HFFc6 (cell line): ENCODE measurements at places on chromosomes 13 and 19. TPM values are rescaled to one million over a fixed set of nuclear protein-coding genes. Genes with fewer than 3 reads are reported as not detected.

- H3K4me3 ChIP-seq: no peak overlapping the region
- H3K4me1 ChIP-seq: peaks cover 11% of the 10 kb centered on the region
- no peak for DNase-seq
- H3K27ac ChIP-seq: no peak overlapping the region
- peaks cover 11% of the 10 kb centered on the region for H3K27me3 ChIP-seq
- H3K36me3 ChIP-seq: peaks cover 23% of the 10 kb centered on the region
Observed at GRCh38 chr19:5115771-5116202, 146.9 kb downstream of the KDM4B start.

- H3K4me1 ChIP-seq: peaks cover 63% of the 10 kb centered on the region
- DNase-seq: no peak
- H3K27ac ChIP-seq: peak overlapping the region; percentile 89
- no peaks in the 10 kb centered on the region; the same call in 1 of the 2 replicates for H3K36me3 ChIP-seq
Observed at GRCh38 chr13:33493672-33494365, 208.3 kb upstream of the STARD13 start.

Gene ZNF610
- 0.14 TPM in 1 of 3 replicates, not detected in the others for total RNA-seq

DNA sequence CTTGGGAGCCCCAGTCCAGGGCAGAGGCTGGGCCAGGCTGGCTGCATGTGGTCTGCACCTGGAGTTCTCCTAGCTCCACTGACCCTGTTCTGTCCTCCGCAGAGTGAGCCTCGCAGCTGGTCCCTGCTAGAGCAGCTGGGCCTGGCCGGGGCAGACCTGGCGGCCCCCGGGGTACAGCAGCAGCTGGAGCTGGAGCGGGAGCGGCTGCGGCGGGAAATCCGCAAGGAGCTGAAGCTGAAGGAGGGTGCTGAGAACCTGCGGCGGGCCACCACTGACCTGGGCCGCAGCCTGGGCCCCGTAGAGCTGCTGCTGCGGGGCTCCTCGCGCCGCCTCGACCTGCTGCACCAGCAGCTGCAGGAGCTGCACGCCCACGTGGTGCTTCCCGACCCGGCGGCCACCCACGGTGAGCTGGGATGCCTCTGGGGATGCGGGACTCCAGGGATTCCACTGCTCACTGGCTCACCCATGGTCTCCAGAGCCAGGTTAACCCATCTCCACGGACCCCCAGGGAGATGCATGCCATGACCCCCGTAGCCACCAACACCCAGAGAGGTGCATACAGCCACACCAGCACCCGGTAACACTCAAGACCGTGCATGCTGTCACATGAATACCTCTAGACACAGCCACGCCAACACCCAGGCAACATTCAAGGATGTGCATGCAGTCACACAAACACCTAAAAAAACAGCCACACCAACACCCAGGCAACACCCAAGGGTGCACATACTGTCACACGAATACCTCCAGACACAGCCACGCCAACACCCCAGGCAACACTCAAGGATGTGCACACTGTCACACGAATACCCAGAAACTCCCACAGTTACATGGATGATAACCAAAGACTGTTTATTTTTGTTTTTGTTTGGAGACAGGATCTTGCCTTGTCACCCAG, 8.2 kb downstream of the PKN1 start:
- H3K4me3 ChIP-seq: no peak overlapping the region
- peaks cover 15% of the 10 kb centered on the region for H3K4me1 ChIP-seq
- peaks cover 22% of the 10 kb centered on the region for H3K36me3 ChIP-seq
- H3K27me3 ChIP-seq: peaks cover 2% of the 10 kb centered on the region; the same call in 1 of the 2 replicates
- DNase-seq: no peak
- H3K27ac ChIP-seq: no peak overlapping the region

GRCh38 chr13:83221256-83221655, 661.0 kb downstream of the SLITRK1 start:
- H3K27me3 ChIP-seq: no peaks in the 10 kb centered on the region
- peak; percentile 65 for DNase-seq
- peaks cover 76% of the 10 kb centered on the region for H3K4me1 ChIP-seq

- peak; percentile 91 for DNase-seq
- H3K36me3 ChIP-seq: peaks cover 47% of the 10 kb centered on the region
- H3K27ac ChIP-seq: peak overlapping the region; percentile 98
- peaks cover 33% of the 10 kb centered on the region for H3K4me1 ChIP-seq
Observed at GRCh38 chr19:39372047-39372802, 18.7 kb downstream of the PAF1 start.

- no peak overlapping the region for H3K4me3 ChIP-seq
- H3K36me3 ChIP-seq: no peaks in the 10 kb centered on the region
- DNase-seq: no peak
- H3K4me1 ChIP-seq: no peaks in the 10 kb centered on the region
- no peak overlapping the region for H3K27ac ChIP-seq
Observed at GRCh38 chr19:4781801-4782200, 9.7 kb upstream of the FEM1A start.

Gene GNA15
- not detected in 3 replicates for total RNA-seq

DNA sequence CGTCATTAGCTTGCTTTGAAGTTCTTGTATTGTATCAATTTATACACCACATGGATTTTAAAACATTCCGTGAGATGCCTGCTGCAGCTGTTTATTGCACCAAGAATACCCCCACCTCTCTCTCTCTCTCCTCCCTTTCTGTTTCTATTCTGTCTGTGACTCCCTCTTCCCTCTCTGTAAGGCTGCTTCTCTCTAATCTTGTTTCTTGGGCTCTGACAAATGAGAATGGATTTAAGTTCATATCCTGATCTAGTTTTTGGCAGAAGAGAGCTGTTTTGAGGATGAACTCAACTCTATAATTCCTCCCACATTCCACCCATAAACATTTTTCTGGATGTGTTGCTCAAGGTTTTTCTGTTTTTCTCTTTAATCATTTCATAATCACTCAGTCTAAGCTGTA, 144.3 kb upstream of the FRY start:
- no peaks in the 10 kb centered on the region for H3K36me3 ChIP-seq
- H3K4me3 ChIP-seq: no peak overlapping the region
- peaks cover 7% of the 10 kb centered on the region; the same call in 1 of the 2 replicates for H3K4me1 ChIP-seq
- peak; percentile 32 for DNase-seq
- peaks cover 10% of the 10 kb centered on the region for H3K27me3 ChIP-seq

DNA sequence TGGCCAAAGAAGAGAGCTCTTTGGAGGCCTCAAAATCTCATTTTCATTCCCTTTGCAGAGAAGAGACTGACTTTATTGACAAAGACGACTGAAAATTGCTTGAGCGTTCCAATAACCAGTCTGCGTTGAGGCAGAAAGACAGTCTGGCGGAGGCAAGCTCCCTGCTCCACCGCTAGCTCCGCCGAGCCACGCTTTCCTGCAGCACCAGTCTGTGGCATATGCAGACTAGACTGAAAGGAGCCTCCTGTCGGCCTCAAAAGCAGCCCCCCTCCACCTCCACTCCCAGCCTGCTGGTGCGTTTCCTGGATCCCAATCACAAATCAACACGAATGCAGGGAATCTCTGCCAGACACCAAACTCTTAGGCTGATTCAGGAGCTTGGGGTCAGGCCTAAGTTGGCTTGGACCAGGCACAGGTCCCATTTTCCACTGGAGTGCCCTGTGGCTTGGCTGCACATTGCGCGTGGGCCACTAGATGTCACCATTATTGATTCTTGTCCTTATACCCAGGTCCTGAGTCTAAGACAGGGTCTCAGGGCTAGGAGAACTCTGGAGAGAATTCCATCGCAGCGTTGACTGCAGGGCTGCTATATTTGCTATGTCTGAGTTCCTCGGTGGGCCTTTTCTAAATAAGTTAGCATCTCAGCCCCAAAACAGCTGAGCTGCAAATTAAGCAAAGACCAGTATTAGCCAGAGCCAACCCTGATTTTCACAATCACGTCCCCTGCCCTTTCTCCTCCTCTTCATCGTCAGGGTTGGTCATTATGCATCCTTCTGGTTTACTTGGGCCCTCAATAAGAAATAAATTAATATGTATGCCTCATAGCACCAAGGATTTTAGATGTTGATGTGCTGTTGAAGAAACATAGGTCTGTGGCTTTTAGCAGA, 5.2 kb upstream of the ZNF507 start:
- peaks cover 18% of the 10 kb centered on the region for H3K4me1 ChIP-seq
- H3K4me3 ChIP-seq: no peak overlapping the region
- H3K36me3 ChIP-seq: no peaks in the 10 kb centered on the region
- H3K27me3 ChIP-seq: peaks cover 12% of the 10 kb centered on the region
- peak; percentile 34 for DNase-seq
- H3K27ac ChIP-seq: no peak overlapping the region

DNA sequence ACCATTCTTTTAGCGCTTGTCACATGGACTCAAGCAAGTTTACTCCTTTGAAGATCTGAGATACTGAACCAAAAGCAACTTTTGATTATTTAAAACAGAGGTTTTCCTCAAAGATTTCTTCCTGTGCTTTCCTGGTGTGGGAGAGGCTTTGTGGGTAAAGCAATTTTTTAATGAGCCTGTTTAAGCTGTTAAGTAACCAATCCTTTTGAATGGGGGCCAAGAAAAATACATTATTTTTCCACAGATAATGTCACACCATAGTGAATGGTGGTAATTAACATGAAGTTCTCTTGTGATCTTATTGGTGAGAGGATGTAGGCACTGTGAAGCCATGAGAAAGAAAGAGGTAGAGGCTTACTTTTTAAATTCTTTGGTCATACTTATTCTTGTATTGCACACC, 55.8 kb upstream of the OBI1 start:
- H3K27ac ChIP-seq: no peak overlapping the region
- H3K4me1 ChIP-seq: no peaks in the 10 kb centered on the region
- no peak overlapping the region for H3K4me3 ChIP-seq
- no peaks in the 10 kb centered on the region; the same call in 1 of the 2 replicates for H3K27me3 ChIP-seq
- DNase-seq: no peak

- DNase-seq: no peak
- H3K27me3 ChIP-seq: peaks cover 3% of the 10 kb centered on the region; the same call in 1 of the 2 replicates
- peaks cover 48% of the 10 kb centered on the region for H3K4me1 ChIP-seq
- H3K27ac ChIP-seq: peak overlapping the region; percentile 99
- no peaks in the 10 kb centered on the region for H3K36me3 ChIP-seq
Observed at GRCh38 chr19:45428384-45429231, 4.9 kb upstream of the ERCC1 start.

GRCh38 chr13:51577690-51578089, 6.6 kb upstream of the WDFY2 start:
- no peak overlapping the region for H3K27ac ChIP-seq
- peaks cover 20% of the 10 kb centered on the region for H3K4me1 ChIP-seq
- no peak for DNase-seq
- H3K4me3 ChIP-seq: no peak overlapping the region

DNA sequence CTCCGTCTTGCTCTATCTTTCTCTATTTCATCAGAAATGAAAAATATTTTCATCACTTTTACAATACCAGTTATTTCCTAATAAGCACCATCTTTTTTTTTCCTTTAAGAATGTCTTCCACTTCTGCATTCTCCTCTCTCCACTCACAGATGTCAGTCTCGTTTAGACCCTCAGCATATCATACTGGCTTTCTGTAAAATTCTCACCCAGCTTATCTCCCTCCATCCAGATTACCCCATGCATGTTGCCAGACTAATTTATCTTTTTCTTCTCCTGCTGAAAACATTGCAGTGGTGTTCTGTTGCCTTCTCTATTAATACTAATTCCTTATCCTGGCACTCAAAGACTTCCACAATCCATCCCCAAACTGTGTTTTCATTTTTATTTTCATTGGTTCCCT, 513.8 kb upstream of the KLF12 start:
- no peak overlapping the region for H3K27ac ChIP-seq
- H3K27me3 ChIP-seq: no peaks in the 10 kb centered on the region
- no peaks in the 10 kb centered on the region for H3K36me3 ChIP-seq
- no peak for DNase-seq
- H3K4me1 ChIP-seq: no peaks in the 10 kb centered on the region

DNA sequence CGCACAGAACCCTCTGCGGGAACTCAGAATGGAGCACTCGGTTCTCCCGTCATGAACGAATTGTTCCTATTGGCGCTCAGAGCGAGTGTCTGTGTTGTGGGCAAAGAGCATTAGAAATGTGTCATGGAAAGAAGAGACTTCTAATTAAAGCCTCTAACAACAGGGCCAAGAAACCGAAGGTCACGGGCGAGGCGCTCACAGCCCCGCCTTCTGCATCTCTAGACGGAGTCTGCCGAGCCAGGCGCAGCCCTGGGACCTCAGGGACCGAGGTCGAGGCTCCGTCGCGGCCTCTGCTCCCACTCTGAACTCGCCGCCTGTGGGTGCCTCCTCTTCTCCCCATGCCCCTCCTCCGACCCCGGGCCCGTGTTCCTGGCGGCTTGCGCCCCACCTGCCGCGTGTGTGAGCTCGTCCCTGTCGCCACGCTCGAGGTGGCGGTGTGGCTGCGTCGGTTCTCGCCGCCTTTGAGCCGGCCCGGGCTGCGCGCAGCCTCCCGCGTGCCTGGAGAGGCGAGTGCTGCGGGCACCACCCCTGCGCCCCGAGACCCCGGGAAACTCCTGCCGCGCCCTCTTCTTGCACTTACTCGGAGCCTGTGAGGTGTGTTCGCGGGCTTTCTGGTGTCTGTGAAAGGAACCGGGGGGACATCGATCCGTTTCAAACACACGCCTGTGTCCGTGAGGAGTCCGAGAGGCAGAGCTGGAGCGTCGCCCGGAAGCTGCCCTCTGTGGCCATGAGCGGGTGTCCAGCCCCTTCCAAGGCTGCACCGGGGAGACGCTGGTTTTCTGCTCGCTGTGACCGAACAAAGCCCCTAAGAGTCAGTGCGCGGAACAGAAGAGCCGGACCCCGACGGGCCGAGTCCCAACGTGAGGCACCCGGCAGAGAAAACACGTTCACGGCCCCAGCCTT, 45.4 kb upstream of the SPACA7 start:
- no peak for DNase-seq
- H3K36me3 ChIP-seq: 0 out of 2 replicates have a peak, but pooled peaks cover 3% of the 10 kb centered on the region
- H3K27me3 ChIP-seq: no peaks in the 10 kb centered on the region; the same call in 1 of the 2 replicates
- H3K27ac ChIP-seq: no peak overlapping the region
- no peaks in the 10 kb centered on the region for H3K4me1 ChIP-seq

Gene RRAS
- 130 to 174 TPM (median 133 TPM) in 3 replicates for total RNA-seq

Gene CLEC11A
- 140 to 162 TPM (median 155 TPM) in 3 replicates for total RNA-seq

- no peaks in the 10 kb centered on the region for H3K36me3 ChIP-seq
- no peak for DNase-seq
- H3K4me1 ChIP-seq: peaks cover 5% of the 10 kb centered on the region; the same call in 1 of the 2 replicates
- no peak overlapping the region for H3K27ac ChIP-seq
- H3K4me3 ChIP-seq: no peak overlapping the region
Observed at GRCh38 chr19:39555883-39556282, 15.9 kb upstream of the EID2 start.
